ENCODE measurements at places on chromosomes 5 and 9.

- no peak for DNase-seq
Measured at GRCh38 chr5:54558362-54558761, 40.8 kb downstream of the SNX18 start.

DNA sequence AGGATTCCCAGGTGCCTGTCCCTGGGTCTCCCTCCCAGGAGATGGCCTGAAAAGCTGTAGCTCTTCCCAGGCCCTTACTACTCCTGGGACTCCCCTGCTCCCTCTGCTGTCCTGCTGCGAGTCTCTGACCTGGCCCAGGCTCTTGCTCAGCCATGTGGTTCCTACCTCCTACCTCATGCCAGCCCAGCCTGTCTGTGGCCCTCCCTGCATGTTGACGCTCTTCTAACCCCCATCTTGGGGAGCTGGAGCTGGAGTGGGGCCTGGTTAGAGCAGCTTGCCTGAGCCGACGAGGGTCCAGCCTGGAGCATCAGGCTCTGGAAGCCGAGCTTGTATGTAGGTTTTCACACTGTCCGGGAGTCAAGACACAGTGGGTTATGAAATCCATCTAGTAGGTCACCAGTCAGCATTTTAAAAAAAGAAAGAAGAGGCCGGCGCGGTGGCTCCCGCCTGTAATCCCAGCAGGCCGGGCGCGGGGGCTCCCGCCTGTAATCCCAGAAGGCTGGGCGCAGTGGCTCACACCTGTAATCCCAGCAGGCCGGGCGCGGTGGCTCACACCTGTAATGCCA is 244.4 kb downstream of the FANCC start:
- DNase-seq, result peak; percentile 74

DNA sequence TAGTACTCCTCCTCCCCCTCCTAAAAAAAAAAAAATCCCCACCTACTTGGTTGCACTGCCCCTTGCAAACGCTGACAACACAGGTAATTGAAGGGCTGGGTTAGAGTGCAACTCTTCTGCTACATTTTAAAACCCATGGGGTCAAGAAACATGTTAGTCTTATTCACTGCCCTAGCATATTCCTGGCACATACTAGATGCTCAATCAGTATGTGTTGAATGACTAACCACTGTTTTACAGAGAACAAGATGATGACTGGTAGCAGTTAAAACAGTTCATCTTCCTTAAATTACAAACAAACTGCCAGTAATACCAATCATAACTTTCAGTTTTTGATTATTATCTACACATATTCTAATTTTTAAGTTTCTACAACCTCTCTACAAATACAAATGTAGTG is 124.4 kb downstream of the NFIB start:
- no peak for DNase-seq

DNA sequence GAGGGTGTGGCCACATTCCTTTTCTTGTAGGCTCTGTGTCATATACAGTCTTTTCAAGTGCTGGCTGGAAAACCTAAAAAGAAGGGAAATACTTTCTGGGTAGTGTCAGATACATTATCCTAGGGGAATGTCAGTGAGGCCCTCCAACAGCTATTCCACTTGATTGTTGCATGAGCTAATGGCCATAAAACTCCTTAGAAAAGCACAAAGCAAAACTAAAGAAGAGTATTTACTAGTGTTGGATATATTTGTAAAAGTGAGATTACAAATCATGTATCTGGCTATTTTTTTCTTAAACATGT is 829 bp downstream of the ANXA1 start:
- no peak for DNase-seq

All from lower leg skin (tissue), 4 donors.